ENCODE measurements at places on chromosomes 2 and 18.
A peak's percentile ranks its signal among the peaks of the same experiment; 100 is the strongest.

DNA sequence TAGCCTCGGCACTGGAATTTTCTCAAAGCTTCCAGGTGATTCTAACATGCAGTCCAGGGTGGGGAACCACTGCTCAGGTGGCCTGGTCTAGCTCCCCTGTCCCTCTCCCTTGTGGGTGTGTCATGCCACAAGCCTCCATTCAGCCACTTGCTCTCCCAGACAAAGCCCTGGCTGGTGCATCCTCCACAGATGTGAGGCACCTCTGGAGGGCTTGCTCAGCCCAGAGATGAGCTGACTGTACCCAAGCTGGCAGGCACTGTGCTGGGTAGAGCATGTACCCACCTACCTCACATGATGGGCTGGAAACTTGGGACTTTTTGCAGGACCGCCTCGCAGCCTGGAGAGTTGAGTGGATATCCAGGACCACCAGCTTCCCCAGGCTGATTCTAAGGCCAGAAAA, 88.1 kb downstream of the ZBTB7C start:
- no peak for DNase-seq

GRCh38 chr18:44520981-44521667, 159.6 kb upstream of the SETBP1 start:
- no peak for DNase-seq

DNA sequence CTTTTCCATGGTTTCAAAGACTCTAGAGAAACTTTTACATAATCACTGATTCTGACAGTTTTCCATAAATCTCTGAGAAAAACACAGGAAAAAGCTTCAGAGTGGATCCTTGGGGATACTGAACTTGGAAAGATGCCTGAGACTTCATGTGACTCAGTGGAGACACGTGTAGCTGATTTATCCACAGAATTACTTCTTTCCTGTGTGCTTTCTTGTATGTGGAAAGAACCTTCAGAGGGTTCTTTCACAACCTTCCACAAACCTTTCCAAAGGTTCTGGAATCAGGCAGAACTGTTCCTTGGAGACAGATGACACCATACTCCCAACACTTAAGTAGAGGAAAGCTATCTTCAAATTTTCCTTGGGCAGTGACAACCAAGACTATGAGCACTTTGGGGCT, 207.2 kb downstream of the RND3 start:
- DNase-seq = no peak

GRCh38 chr18:46877329-46877987, 39.8 kb downstream of the PIAS2 start:
- DNase-seq = no peak

DNA sequence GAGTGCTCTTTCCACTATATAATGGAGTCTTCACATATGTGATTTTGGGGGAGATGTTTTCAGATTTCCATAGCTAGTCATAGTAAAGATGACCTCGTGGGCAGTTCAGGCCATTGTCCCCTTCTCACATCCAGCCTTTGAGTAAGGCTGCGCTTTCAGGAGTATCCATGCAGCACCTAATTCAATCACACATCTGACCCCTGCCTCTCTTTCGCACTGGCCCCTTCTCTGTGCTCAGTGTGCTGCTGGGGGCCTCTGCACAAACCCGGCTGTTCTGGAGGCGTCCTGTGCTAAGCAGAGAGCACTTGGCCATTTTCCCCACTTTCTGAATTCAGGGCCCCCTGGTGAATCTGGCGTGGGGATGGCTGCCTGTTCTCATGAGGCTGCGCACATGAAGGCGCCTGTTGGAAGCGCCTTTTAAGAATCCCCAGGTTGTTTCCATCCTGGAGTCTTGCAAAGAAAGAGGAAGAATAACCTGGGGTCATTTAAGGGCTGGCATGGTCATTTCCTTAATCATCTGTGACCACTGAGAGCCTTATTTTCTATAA, 96.0 kb upstream of the ALPP start:
- DNase-seq = no peak

DNA sequence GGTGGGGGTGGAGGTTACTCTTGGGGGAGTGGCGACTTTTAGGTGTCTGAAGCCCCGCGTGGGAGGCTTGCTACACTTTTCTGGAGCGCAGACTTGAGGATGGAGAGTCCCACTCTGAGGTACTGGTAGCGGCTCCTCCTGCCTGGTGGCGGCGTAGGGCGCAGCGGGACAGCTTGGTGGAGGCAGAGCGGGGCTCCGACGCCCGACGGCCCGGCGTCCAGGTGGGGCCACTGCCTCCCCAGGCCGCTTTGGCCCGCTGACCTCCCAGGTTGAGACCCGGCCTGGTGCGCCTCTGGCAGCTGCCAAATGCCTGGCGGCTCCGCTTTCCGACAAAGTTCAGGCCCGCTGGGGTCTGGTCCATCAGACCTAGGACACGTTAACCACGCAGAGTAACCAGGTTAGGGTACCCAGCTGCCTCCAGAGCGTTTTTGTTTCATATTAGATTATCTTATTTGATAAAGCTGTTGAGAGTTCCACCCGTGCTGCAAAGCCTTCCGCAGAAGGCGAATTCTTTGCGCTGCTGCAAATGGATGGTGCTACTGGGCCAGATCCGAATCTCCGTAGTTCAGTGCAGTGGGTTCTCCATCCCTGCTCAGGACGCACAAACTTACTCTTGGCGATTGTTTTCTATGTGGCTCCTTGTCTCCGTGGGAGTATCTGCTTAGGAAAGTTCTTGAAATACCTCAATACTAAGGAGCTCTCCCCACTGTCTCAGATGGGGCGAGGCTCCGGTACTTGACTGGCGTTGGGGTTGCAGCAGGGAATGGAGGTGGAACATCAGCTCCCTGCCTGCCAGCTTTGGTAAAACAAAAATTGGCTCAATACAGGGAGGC, 405.9 kb downstream of the XIRP2 start:
- no peak for DNase-seq

DNA sequence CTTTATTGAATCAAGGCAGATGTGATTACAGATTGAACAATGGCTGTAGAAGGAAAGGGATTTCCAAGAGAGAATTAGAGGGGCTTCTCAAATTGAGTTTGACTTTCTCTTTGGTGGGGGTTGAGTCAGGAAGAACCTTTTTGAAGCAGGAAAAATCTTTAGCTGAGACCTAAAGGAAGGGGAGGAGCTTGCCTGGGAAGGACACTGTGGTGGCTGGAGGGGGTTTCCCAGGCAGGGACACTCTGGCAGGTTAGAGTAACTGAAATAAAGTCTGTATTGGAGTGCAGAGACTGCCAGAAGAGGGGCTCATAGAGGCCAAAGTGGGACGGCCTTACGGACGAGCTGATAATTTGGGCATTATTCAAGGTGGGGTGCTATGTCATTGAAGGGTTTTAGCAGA, 69.3 kb downstream of the NEDD4L start:
- no peak for DNase-seq

DNA sequence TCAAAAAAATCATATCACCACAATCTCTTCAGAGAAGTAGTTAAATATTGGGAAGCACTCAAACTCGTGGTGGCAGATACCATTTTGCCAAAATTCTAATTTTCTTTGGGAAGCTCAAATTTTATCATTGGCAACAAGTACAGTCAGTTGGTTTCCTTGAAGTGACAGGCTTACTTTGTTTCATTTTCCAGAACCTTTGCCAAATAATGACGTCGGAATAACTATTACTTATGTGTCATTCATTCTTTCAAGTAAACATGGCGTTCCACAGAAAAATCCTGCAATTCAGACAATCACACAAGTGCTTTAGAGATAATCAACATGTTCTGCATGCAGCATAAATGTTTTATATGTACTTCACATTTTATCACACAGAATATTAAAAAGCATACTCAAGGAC, 5.4 kb downstream of the TTLL4 start:
- DNase-seq = no peak

DNA sequence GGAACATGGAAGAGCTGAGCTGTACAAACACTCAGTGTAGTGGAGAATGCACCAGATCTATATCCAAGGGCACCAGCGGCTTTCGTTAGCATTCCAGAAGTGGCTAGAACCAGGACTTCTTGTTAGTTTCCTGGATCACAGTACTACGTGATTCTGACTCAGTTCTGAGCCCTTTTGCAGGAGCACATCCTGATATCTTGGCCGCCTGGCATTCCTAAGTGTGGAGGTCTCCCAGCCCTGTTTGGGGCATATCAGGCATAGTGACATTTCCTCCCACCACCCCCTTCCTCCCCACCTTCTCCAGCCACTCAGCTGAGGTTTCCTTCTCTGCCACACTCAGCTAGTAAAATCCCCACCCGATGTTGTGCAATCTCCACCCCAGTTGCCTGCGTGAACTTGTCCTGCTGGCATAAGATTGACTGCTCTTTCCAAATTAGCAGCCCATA, 63.4 kb downstream of the BMP10 start:
- DNase-seq = no peak

DNA sequence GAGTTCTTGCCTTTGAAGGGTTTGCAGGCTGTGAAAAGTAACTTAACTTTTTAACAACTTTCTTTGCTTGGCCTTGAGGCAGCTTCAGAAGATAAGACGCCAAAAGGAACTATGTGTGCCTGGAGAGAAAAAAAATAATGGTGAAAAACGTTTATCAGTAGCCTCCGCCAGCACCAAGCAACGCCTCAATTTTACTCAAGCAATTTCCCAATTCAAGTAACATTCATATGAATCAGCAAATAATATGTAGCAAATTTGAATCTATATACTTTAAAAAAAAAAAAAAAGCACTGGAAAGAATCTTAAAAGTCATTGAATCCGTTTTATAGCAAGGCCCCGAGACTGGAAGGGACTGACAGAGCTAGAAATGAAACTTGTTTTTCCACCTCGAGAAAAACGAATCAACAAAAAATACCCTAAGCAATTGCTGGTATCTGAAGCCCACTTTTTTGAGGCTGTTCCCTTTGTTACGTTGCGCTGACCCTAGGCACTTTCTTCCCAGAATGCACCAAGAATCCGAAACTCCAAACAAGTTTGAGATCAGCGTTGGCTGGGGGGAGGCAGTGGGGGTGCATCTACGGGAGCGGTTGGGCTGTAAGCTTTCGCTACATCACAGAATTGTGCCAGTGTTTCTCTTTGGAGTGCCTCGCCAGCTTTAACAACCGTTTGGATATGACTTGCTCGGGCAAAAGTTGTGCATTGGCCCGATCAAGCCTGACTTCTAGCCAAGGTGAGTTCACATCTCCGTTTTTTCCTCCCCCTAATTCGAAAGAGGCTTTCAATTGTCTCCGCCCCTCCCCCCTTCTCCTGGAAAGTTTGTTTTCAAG, 2.7 kb upstream of the TGIF1 start:
- no peak for DNase-seq

- DNase-seq = no peak
These were observed 375.5 kb downstream of the ZNF521 start for GRCh38 chr18:24976502-24976901.

GRCh38 chr2:60493804-60494387, 59.6 kb downstream of the BCL11A start:
- no peak for DNase-seq

DNA sequence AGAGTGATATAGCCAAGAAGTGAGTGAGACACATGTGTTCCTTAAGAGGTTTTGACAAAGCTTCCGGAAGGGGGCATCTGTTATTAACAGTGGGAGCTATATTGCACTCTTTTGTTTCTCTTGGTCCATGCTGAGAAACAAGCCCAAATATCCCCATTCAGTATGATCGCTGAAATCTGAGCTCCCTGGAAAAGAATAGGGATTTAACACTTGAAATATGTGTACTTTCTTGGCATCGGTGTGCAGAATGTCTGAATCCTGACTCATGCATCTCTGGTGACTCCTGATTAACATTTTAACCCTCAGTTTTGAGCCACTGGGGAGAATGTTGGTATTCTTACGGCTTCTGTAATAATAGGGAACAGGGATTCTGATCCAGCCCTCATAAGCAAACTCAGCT, 448.1 kb downstream of the TSN start:
- no peak for DNase-seq

GRCh38 chr2:60394463-60394862, 159.0 kb downstream of the BCL11A start:
- no peak for DNase-seq

- DNase-seq = peak; percentile 40
These were observed 45.3 kb downstream of the IMPA2 start for GRCh38 chr18:12026562-12026961.

DNA sequence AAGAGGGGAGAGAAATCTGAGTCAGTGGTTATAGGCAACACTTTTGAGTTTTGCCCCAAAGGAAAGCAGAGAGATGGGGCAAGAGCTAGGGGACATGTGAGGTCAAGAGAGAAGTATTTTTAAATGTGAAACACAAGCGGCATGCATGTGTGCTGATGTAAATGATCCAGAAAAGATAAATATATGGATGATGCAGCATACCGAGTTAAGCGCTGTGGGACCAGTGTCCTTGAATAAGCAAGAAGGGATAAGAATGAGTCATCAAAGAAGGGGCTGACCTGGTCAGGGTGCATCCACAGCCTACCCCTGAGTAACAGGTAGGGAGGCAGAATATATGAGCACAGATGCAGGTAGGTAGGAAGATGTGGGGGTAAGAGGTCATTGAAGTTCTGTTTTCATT, 180.9 kb downstream of the TRABD2A start:
- DNase-seq = no peak

GRCh38 chr2:190959911-190960788, 53.8 kb downstream of the STAT1 start:
- DNase-seq = no peak

DNA sequence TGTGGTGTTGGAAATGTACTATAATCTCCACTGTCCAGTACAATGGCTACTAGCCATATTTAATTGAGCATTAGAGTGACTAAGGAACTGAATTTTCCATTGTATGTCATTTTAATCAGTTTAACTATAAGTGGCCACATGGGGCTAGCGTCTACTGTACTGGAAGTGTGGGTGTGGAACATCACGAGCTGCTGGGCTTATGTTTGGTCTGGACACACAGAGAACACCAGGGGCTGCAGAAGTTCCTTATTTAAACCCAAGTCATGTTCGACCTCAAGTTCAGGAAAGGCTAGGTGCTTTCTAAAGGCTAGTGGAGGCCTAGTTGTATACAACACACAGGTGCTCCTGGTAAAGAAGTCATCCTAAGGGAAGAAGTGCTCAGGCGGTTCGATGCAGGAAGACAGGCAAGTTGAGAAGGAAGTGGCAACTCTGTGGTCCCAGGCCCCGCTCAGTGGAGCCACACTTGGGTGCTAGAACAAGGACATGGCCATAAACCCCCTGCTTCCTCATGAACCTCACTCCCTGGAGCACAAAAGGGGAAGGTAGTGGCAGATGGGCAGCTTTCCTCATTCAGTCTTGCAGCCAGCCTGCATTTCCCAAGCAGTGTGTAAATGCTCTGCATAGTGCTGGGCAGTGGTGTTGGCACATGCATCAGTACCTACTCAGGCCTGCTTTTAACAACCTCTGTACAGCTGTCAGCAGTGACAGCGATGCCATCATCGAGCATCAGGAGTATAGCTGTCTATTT, 13.3 kb downstream of the LGALSL start:
- DNase-seq = no peak

- no peak for DNase-seq
These were observed 30.6 kb downstream of the HNRNPLL start for GRCh38 chr2:38572167-38572566.

DNA sequence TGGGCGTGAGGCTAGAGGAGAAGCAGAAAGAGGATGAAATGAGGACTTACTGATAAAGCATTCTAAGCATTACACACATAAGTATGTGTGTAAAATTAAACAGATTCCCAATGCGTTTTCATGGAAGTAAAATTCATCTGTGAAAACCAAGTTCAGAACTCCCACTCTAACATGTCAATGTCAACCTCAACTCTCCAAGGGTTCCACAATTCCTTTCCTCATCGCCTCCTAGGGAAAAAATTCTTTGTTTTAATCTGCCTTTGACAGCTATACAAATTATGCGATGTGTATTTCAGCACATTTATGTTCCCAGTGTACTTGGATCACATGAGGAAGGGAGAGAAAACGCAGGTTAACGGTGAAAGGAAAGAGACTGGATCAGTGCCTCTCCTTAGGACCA, 76.6 kb downstream of the CLIP4 start:
- DNase-seq = no peak
